ENCODE measurements at places on chromosomes 13 and 19.

- DNase-seq: no peak
These were observed 69.0 kb downstream of the KDM4B start for GRCh38 chr19:5037936-5038335.

DNA sequence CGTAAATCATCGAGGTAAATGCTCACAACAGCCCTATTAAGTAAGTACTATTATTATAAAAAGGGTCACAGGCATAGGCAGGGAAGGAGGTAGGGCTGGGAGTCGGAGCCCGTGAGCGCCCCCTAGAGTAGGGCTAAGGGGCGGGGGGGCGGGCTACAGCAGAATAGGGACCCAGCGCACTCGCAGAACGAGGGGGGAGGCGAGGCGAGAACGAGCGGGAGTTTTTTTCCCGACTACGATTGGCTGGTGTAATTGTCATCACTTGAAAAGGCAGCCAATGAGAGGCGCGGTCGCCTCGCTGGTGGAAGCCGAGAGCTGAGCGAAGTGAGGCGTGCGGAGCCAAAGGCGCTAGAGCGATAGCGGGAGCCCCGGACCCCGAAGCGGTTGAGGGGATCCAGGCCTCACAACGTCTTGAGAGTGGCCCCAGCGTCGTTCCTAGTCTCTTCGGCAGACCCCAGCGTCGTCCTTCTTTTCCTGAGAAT lies 24.2 kb downstream of the KEAP1 start:
- DNase-seq: no peak

GRCh38 chr19:53868892-53869804 lies 1.5 kb downstream of the MYADM start:
- DNase-seq: no peak

DNA sequence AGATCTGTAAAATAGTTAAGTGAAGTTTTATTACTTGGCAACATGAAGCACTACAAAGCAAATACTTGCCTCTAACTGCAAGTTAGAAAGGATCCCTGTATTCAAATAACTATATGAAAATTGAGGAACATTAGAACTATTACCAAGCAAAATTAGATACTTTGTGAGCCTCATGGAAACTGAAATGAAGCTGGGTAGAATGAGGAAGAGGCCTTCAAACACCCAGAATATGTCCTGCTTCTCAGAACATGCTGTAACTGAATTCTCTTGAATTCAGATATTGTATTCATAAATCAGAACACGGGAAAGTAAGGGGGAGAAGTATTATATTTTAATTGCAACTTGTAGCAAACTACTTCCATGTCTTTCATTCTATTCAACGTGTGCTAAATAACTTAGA lies 947.9 kb downstream of the PCDH17 start:
- no peak for DNase-seq

- DNase-seq: no peak
These were observed 19.7 kb downstream of the ELF1 start for GRCh38 chr13:40999416-40999815.

DNA sequence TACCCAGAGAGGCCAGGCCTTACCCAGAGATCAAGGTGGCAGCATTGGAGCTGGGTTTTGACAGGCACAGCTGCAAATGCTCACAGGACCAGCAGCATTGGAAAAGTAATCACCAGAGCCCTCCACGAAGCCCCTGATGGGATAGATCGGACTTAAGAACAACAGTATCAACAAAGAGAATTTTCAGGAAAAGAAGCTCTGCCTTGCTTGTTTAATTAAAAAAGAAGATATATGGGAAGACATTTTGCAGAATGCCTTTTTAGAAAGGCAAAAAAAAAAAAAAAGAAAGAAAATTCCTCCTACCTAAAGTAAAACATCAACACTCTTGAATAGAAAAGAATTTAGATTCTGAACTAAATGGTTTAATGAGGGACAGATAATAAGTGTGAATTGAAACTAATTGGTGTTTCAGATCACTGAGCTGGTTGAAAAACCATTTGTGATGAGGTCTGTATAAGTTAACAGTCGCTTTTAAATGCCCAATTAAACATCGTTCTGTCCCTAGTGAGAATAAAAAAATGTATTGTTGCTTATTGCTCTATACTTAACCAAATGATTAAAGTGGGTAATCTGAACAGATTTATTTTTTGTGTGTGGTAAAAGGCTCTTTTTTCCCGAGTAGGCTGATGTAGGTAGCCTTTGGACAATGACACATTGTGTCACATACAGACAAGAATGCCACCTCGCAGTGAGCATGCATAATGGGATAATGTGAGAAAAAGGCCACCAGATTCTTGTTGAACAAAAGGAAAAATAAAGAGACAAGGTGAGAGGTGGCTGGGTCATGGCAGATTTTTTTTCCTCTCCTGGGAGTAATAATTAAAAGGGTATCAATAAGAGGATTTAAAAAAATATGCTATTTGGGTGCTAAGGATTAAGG lies 93.0 kb upstream of the ARGLU1 start:
- DNase-seq: no peak

DNA sequence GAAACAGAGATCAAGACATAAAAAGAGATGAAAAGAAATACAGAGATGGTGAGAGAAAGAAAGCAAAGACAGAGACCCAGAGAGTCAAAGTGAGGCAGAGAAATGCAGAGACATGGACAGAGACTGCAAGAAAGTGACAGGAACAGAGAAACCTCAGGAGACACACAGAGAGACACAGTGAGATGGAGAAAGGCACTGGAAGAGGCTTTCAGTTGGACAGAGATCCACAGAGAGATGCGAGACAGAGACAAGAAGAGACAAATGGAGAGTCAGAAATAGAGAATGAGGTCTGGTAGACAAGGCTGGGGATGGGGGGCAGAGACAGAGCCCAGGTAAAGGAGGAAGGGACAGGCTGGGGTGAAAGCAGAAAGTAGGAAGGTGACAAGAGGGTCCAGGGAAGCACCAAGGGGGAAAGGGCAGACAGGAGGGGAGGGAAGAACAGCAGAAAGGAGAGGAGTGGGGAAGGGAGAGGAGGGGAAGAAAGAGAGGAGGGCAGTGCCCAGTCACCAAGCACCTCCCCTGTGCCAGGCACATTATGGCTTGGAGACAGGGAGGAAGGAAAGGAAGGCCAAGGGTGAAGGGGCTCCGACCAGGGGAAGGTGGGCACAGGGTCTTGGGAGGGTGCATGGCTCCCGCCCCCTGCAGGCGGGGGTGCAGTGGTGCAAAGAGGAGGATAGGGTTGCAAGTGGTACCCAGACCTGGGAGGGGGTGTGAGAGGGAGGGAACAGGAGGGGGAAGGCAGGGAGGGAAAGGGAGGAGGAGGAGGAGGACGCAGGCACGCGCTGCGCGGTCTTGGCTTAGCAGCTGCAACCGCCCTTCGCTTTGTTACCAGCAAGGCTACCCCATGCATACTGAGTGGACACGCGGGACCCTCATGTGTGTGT lies 38.4 kb downstream of the DEDD2 start:
- DNase-seq: no peak

DNA sequence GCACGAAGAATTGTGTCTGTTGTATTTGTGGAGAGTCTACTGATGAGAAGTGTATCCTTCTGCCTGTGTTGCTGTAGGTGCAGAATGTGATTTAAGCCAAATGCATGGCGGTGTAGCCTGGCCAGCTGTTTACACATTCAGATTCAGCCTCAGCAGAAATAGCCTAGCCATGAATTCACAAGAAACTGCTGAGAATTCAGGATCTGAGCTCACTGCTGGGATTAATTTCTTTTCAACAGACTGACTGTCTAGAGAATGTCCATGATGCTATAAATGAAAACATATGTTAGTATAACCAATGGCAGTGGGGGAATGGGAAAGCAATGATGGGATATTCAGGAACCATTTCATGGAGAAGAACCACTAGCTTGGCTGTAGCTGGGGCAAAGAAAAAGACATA lies 77.4 kb upstream of the RNF113B start:
- DNase-seq: peak; percentile 18

DNA sequence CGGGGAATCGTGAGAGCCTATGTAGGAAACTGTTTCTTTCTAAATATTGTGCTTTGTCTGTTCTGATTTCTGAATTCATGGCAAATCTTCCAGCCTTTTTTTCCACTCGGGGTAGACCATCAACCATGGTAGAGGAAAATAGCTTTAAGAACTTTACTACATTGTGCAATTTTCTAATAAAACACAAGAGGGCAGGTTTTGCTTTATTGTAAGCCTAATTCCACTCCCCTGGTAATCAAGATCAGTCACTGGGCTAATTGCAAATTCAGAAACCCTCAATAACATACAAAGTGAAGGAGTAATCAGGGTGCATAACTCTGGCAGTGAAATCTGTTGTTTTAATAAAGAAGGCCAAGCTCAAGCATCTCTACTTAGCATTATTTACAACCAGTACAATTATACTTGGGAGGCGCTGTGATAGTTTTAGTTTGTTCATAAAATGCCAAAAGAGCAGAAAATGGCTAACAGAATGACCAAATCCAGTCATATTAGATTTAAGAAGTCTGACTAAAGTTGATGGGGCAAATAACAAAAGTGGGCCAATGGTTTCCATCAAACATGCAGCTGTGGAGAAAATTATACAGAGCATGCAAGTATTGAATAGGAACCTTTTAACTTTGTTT lies 43.8 kb downstream of the DCT start:
- no peak for DNase-seq

GRCh38 chr19:40133491-40133890 lies 42.7 kb upstream of the ZNF780A start:
- DNase-seq: no peak

DNA sequence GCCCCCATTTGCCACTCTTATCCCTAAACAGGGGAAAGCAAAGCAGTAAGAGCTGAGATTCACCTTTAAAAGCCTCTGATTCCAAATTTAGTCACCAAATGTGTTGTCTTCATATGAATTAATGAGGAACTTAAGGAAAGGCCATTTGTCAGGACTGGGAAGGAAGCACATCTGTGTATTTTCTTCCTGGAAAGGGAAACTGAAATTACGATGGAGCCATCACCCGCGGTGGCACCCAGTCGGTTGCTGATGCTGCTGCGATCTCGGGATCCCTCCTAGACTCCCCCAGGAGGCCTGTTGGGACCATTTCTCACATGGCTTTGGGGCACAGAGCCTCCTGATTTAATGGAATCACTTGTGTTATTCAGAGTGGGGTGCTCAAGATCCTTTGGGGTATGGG lies 7.4 kb upstream of the IL4I1 start:
- no peak for DNase-seq
